Motor neuron (in vitro differentiated cells): ENCODE measurements at places on chromosomes 7 and 10.

- no peak for ATAC-seq
These were observed 13.8 kb downstream of the SUFU start for GRCh38 chr10:102517553-102517952.

DNA sequence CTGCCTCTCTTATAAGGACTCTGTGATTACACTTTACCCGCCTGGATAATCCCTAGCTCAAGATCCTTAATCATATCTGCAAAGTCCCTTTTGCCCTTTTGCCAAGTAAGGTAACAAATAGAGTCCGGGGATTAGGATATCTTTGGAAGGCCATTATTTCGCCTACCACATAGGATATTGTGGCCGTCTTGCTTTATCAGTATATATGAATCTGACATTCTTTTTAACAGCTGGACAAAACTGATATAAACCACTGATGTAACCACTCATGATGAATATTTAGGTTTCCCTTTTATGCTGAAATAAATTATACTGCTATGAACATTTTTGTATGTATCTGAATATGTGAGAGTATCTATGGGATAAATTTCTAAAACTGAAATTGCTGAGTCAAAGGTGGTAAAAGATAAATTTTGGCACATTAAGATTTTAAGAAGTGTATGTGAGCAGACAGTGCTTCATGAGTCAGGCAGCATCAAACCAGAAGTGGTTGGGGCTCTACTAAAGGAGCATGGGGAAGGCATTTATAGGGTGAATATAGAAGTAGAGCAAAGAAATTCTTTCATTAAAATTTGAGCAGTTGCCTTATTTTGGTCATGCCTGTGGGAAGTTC lies 44.7 kb downstream of the AVL9 start:
- no peak for ATAC-seq

DNA sequence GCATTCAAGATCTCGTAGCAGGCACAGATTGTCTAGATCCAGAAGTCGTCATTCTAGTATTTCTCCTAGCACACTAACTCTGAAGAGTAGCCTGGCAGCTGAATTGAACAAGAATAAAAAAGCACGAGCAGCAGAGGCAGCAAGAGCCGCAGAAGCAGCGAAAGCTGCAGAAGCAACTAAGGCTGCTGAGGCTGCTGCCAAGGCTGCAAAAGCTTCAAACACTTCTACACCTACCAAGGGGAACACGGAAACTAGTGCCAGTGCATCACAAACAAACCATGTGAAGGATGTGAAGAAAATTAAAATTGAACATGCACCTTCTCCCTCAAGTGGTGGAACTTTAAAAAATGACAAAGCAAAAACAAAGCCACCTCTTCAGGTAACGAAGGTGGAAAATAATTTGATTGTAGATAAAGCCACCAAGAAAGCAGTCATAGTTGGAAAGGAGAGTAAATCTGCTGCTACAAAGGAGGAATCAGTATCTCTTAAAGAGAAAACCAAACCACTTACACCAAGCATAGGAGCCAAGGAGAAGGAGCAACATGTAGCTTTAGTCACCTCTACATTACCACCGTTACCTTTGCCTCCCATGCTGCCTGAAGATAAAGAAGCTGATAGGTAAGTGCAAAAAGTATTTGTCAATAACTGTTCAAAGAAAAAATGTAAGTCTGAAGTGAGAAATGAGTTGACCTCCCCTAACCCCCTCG lies 37.7 kb downstream of the CDK13 start:
- no peak for ATAC-seq

DNA sequence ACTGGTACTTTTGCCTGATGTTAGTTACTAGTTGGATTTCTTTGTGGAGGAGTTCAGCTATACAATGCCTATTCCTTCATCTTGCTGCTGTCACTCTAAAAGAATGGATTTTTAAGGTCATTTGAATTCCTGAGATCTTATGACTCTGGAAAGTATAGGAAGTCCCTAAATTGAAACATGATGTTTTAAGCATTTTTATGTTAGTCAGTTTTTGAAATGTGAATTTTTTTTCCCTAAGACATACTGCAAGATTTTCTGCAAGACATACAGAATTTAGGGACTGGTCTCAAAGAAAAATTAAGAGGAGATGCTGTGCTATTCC lies 355.8 kb downstream of the SUGCT start:
- no peak for ATAC-seq

DNA sequence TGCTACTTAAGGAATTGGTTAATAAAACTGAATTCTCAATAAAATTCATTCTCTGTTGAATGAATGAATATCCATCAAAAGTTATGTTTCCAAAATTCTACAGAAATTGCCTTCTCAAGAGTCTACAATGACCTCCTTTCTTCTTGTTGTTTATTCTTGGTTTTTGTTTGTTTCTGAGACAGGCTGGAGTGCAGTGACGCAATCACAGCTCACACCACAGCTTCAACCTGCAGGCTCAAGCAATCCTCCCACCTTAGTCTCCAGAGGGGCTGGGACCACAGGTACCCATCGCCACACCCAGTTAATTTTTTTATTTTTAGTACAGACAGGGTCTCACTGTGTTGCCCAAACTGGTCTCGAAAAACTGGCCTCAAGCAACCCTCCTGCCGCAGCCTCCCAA lies 97.6 kb downstream of the LMBR1 start:
- ATAC-seq: no peak

DNA sequence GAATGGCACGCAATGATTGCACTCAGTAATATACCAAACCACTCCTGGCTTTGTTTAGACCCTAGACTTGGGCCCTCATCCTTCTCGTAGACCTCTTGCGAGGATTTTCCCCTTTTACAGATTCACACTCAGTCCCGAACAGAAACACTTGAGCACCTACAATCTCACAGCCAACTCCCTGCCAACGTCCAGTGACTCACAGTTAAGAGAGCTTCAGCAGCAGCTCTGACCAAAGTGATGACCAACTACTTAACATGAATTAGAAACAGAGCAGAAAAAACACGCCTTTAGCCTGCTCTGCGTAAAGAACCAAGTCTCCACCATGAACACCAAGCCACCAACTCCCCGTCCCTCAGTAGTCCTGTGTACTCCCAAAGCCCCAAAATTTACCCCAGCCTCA lies 2.2 kb downstream of the DNAJC30 start:
- no peak for ATAC-seq

GRCh38 chr7:125643302-125643701 lies 713.7 kb upstream of the POT1 start:
- ATAC-seq: no peak

DNA sequence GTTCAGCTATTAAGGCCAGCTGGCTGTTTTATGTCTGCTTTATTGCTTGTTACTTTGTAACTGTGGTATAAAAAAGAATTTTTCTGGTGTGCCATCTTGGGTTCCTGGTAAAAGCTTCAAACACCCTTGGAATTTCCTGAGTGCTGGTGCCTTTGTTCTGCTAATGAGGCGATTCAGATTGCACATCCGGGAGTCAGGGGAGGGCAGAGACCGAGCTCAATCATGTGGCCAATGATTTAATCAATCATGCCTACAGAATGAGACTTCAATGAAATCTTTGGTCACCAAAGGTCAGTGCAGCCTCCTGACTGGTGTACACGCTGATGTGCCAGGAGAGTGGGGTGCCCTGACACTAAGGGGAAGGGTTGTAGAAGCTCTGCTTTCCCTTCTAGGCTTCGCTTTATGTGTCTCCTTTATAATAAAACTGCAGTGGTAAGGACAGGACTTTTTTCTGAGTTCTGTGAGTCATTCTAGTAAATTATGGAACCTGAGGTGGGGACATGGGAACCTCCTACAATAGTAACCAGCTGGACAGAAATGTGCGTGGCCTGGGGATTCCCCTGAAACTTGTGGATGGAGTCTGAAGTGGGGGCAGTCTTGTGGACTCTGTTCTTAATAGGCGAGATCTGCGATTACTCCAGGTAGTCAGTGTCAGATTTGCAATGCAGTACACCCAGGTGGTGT lies 69.4 kb upstream of the OGDHL start:
- ATAC-seq: peak; percentile 96

- ATAC-seq: no peak
These were observed 23.8 kb upstream of the PLAC9 start for GRCh38 chr10:80108576-80109239.

GRCh38 chr10:123241391-123242141 lies 87.4 kb downstream of the BUB3 start:
- no peak for ATAC-seq

DNA sequence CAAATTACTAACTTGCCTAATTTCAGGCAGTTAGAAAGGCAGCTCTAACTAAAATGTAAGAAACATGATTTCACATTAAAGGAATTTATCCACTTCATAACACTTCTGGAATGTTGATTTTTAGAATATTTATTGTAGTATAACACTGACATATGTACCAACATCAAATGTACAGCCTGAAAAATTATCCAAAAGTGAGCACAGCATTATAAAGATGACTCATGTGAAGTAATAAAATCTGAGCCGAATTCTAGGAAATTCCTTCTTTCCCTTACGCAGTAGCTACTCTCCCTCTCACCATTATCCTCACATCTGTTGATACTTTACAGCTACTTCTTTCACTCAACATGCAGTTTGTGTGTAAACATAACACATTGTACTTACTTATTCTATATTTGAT lies 610.6 kb downstream of the ZWINT start:
- ATAC-seq: no peak

GRCh38 chr10:60731134-60731885 lies 47.0 kb upstream of the CDK1 start:
- ATAC-seq: no peak

- ATAC-seq: no peak
These were observed 70.6 kb downstream of the NPS start for GRCh38 chr10:127619546-127620325.

DNA sequence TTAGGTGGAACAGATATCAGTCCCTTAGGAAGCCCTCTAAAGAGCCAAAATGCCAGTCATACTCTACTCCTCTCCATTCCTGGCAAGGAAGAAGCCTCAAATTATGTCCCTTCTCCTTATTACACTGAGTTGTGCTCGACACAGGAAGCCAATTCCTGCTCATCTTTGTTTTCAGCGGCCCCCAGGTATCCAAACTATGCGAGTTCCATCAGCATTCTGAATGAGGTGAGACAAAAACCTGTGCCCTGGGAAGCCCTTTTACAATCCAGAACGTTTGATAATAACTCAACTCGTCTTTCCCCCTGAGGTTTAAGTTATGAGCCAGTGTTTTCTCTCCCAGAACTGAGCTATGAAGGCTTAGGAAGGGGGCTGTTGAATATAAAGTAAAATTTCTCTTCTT lies 580.5 kb downstream of the NXPH1 start:
- ATAC-seq: no peak

- no peak for ATAC-seq
These were observed 365.5 kb downstream of the GALNT17 start for GRCh38 chr7:71497256-71497946.

GRCh38 chr10:105352281-105352680 lies 711.2 kb downstream of the SORCS3 start:
- no peak for ATAC-seq

DNA sequence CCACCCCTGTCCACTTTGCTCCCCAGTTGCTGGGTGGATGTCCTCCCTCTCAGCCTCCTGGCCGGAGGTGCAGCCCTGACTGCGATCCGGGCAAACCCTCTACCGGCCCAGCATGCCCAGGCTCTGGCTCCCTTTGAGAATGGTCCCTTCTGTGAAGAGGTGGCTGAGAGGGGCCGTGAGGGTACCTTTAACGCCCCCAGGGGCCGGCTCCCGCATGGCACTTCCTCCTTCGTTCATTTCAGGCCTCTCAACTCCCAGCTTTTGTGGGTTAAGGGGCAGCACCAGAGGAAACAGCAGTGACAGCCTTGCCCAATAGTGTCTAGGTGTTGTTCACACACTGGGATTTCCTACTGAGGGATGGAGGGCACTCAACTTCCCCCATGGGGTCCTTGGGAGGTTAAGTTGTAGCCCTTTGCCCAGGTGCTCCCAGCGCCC lies 33.2 kb upstream of the HABP2 start:
- no peak for ATAC-seq

DNA sequence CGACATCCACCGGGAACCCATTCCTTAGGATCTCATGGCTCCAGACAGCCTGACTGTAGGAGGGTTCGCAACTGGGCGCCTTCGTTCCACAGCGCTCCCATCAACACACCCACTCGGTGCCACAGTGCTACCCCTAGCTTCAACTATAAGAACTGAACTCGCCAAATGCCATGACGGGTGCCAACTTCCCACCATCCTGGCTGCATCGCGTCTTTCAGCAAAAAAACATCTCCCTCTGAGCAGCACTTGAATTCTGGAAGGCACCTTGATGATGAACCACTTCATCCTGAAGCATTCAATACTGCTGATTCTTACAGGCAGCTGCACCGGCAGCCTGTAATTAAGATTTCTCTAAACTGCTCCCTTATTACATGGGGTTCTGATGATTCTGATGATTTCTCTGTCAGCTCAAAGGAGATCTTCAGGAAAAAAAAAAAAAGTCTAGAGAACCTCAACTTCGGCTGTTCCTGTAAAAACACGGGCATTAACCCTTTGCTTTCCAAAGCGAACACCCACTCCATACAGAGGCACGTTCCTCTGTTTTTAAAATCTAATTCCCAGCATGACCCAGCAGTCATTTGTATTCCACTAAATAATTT lies 1.3 kb downstream of the CYTH3 start:
- peak; percentile 20 for ATAC-seq

GRCh38 chr7:143510854-143511592 lies 33.4 kb downstream of the TAS2R41 start:
- ATAC-seq: no peak

GRCh38 chr7:95925236-95925635 lies 152.9 kb downstream of the DYNC1I1 start:
- ATAC-seq: no peak

DNA sequence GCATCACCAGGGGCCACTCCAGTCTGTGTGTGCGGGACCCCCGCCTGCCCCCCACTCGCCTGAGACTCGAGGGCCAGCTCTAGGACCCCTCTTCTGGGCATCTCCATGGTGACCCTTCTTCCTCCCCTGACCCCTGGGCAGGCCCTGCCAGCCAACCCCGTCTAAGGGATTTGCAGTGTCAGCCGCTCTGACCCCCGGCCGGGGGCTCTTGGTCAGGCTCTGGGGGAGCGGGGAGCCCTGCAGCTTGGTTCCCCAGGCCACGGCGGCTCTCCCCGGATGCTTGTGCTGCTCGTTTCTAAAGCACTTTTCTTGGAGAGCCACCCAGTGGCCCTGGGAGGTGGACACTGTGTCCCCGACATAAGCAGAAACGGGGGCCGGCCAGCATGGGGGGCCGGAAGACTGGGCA lies 5.3 kb downstream of the TTYH3 start:
- ATAC-seq: no peak

DNA sequence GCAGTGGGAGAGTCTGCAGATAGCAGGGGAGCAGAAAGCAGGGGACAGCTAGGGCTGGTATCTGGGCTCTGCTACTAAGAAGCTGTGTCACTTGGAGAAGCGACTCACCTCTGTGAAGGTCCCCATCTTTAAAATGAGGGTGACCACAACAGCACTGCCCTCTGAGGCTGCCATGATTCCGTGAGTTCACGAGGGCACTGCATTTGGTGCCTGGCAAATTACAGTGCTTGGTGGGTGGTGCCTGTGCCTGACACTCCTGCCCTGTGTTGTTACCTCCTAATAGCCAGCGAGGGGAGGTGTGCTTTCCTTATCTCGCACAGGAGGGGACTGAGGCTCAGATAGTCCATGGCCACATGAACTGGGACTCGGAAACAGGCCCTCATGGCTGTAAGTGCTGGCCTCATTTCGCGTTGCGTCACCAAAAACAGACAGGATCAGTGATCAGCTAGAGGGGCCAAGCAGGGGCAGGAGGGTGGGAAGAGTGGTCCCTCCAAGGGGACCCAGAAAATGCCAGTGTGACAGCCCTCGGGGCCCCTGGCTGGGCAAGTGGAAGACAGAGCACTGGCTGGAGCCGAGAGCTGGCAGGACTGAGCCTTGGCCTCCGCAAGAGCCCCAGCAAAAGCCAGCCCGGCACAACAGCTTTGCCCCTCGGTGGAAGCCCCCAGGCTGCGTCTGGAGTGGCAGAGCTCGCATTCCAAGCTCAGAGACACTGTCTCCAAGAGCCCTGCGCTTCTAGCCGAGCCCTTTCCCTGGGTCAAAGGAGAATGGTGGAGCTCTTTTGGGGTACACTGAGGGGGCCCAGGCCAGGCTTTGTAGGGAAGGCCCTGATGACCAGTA lies 17.3 kb upstream of the BNIP3 start:
- no peak for ATAC-seq
